Stimulated activated CD4-positive, alpha-beta T cell treated with anti-CD3 and anti-CD28 coated beads, Interleukin-15, amount 100 ng/mL, for 1 hour (primary cell): ENCODE measurements at places on chromosomes 6 and 20.

- DNase-seq: no peak
Observed at GRCh38 chr20:23145281-23145700, 59.2 kb upstream of the CD93 start.

GRCh38 chr6:52610745-52611355 lies 34.0 kb upstream of the TRAM2 start:
- no peak for DNase-seq

DNA sequence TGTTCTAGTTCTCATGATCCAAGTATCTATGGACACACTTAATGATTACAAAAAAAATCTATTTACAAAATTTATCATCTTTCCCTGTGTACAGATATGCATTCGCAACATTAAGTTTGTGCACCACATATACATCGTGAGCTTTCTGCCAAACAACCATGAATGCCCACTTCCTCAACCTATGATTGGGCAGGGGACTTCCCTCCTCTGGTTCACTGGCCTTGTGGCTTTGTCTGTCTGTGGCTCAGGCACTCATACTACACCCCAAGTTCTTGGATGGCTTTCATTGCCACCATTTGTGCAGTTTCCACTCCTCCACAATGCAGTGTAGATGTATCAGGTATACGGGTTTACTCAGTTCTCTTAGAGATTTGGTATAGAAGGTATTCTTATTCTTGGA lies 74.9 kb downstream of the HS3ST5 start:
- DNase-seq: no peak

DNA sequence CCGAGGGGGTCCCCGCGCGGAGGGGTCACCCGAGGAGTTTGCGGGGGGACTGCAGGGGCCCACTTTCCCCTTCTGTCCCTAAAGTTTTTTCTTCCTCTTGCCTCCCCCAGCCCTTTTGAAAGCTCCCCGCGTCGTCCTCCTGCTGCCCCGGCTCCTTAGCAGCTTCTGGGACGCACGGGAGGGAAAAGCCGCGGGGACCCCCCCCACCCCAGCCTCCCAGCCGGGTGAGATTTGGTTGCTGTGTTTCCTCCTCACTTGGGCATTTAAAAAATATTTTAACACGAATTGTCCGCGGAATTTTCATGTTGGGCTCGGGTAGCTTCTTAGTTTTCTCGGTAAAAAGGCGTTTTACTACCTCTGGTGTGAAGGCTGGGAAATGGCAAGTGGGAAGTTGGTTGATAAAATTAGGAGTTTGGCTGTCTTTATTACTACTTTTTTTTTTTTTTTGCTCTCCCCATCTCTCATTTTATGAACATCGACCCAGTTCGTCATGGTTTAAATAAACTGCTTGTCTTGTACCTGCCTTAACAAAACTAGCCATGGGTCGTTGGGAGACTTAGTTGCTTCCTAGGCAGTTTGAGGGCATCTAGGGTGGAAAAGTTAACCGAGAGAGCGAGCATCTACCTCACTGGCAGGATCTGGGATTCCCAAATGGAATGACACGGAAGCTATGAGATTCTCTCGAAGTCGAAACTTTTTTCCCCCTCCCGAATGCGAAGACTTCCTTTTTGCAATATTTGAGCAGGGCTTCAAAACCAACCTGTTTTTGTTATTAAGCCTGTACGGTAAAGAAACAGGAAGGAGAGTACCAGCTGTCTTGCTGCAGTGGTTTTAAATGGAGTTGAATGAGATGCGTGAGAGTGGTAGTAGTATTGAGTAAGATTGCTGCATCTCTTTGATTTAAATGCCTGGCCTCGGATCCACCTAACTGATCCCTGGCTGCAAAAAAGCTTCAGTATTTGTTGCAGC lies 868 bp downstream of the NCOA3 start:
- DNase-seq: no peak

- no peak for DNase-seq
Observed at GRCh38 chr6:132190097-132190814, 211.0 kb downstream of the MOXD1 start.

DNA sequence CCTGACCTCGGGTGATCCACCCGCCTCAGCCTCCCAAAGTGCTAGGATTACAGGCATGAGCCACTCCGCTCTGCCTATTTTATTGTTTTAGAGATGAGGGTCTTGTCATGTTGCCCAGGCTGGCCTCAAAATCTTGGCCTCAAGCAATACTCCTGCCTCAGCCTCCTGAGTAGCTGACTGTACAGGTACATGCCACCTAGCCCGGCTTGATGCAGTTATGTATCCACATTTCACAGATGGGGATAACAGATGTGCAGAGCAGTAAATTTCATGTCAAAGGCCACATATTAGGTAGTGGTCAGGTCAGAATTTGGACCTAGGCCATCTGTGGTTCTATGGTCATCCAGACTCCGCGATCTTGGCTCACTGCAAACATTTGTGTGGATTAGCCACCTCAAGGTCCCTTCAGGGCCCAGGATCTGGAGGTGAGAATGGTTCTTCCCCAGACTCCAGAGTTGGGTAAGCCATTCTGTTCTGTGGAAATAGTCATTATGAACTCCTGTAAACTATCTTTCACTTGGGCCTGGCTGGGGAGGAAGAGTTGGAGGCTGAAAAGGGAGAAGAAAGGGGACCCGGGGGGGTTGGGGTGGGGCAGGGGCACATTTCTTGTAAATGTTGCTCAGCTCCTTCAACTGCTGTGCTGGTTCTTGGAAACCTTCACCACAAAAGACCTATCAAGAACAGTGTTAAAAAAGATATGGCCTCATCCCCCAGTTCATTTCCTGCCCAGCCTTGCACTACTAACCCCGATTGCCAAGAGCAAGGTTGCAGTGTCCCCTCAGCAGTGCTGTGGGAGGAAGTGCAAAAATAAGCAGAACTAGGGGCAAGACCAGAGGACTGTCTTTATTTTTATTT lies 13.0 kb downstream of the PIM1 start:
- DNase-seq: no peak

DNA sequence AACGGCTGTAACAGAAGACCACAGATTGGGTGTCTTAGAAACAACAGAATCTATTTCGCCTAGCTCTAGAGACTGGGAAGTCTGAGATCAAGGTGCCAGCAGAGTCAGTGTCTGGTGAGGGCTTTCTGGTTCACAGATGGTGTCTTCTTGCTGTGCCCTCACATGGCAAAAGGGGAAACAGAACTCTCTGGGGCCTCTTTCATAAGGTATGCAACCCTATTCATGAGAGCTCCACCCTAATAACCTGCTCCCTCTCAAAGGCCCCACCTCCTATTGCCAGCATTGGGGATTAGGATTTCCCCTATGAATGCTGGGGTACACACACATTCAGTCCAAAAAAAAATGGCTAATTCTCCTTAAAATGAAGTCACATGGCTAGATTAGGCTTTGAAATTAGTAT lies 10.0 kb downstream of the TXNDC5 start:
- no peak for DNase-seq

- peak; percentile 1 for DNase-seq
Observed at GRCh38 chr6:130575971-130576370, 210.2 kb downstream of the TMEM200A start.

DNA sequence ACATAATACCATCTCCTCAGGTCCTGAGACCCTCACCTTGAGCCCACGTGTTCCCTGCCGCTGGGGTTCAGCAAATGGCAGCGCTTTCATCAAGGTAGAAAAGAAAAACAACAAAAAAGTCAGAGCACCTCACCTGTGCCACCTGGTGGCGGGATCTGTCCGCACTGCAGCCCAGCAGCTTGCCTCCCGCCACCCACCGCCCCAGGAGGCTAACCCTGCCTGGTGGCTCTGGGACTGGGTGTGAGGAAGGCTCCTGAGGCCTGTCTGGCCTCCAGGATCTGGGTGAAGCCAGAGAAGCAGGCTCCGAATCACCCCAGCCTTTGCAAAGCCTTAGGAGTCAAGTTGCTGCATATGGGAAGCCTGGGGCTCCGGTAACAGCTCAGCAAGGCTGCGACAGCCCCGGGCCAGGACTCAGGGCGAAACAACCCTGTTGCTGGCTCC lies 270.8 kb downstream of the BMP7 start:
- no peak for DNase-seq

GRCh38 chr6:46042355-46042999 lies 26.8 kb upstream of the CLIC5 start:
- DNase-seq: no peak

GRCh38 chr6:36984581-36985416 lies 1.2 kb downstream of the MTCH1 start:
- peak; percentile 21 for DNase-seq

DNA sequence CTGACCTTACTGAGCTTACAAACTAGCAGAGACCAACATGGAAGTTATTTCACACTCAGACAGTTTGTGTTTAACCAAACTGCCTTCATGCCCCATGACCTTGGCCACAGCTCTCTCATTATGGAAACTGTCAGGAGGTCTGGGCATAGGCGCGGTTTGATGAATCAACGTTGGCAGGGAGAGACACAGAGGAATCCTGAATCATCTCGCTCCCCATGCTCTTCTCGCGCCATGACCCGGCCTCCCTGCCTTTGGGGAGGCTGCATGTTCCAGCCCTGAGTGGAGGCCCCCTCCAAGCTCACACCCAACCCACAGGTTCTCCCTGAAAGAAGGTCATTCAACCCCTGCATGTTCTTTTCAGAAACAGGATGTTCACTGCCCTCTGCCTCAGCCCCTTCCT lies 15.9 kb upstream of the GDAP1L1 start:
- DNase-seq: no peak

DNA sequence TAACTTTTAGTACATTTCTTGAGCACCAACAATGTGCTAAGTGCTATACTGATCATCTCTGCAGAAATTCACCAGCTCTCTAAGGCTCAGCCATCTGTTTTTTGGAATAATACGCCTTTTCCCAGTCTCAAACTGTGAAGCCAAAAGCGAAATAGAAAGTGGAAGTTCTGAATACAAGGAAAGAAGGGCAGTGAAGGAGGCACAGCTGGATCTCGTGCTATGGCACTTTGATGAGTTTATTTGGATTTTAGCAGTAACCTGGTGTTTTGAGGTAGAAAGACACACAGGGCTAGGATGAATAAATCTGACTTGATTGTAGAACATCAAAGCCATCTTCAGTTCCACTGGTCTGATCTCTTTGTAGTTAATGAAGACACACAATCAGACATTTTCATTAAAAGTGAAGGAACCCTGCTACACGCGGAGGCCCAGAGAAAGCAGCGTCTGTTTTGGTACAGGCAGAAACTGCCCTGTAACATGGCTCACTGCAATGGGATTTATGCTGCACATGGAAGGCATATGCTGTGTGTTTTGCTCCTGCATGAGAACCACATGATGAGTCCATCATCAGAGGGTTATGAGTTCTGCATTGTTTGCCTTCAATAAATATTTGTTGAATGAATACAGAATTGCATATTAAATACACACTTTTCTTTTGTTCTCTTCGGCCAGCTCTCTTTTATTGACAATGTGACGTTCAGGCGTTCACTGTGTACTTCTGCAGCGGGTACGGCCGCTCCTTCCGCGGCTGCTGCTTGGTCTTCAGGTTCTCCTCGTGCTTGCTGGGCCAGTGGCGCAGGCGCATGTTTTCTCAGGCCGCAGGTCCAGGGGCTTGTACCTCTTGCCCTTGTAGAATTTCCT lies 100.9 kb downstream of the PREP start:
- DNase-seq: no peak

GRCh38 chr6:30963641-30964040 lies 19.9 kb upstream of the MUC21 start:
- DNase-seq: no peak

DNA sequence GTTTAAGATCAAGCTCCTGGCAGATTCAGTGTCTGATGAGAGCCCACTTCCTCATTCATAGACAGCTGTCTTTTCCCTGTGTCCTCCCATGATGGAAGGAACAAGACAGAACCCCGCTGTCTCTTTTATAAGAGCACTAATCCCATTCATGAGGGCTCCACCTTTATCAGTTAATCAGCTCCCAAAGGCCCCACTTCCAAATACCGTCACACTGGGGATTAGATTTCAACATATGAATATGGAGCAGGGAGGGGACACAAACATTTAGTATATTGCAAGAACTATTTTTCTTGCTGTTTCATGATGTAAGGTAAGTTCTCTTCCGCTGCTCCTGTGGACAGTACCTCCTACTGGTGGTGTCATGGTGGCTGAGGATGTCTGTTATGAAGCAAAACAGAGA lies 158.3 kb upstream of the IRAK1BP1 start:
- no peak for DNase-seq

GRCh38 chr6:41475737-41476357 lies 70.3 kb upstream of the FOXP4 start:
- no peak for DNase-seq

DNA sequence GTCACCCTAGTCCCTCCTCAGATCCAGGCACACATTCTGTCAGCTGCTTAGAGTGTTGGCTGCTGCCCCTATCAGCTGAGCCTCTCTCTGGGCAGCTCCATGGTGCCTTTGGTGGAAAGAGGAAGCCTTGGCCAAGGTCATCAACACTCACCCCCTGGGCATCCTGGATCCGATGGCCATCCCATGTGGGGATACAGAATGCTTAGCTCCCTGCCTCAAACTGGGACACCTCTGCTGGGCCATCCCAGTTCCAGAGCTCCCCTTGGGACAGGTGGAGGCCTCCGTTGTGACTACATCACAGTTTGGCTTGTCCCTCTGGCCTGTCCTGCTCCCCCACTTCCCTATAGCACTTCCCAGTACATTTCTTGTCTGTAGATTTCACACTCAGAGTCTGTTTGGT lies 45.6 kb downstream of the TOX2 start:
- no peak for DNase-seq

DNA sequence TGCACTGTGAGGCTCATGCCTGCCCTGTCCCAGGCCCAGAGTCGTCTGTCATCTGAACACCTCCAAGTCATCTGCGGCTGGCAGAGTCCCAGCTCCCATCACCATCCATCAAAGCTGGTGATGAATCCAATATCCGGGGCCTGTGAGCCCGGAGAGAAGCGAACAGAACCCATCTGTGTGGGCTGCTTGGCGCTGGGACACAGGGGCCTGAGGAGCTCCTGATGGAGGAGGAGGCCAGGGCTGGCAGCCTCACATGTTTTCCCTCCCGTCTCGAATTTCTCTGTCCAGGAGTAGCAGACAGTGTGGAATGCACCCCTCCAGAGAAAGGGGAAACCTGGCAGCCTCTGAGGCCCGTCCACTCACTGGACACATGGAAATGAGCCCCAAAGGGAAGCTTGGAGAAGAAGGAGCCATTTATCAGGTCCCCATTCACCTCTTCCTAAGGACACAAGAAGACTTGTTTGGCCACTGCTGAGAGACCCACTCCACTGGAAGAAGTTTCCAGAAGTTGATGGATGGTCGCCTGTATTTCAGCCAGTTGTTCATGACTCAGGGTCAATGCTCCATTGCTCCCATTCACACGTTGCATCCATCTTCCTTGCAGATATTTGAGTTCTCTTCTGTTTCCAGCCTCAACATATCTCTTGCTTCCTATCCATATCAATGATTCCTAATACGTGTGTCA lies 307.5 kb upstream of the SULF2 start:
- DNase-seq: no peak

GRCh38 chr6:134267917-134268361 lies 50.0 kb downstream of the SGK1 start:
- no peak for DNase-seq

DNA sequence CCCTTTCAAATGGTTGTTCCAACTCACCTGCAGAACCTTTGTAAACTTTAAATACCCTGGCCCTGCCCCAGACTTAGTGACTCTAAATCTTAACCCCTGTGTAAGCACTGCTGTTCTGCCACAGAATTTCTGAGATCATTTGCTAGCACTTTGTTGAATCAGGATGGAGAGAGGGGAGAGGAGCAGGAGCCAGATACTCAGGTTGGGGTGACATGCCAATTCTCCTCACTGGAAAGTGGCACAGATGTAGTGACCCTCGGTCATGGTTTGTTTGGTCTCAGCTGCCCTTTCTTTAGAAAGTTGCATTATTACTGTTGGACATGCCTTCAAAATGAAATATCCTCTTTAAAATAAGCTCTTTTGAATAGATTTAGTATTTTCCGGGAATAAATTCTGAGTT lies 168.0 kb downstream of the ZFAND3 start:
- no peak for DNase-seq

GRCh38 chr20:24407151-24407550 lies 62.3 kb upstream of the SYNDIG1 start:
- no peak for DNase-seq
